Stimulated activated CD4-positive, alpha-beta T cell treated with anti-CD3 and anti-CD28 coated beads, TNF-alpha, amount 100 ng/mL, for 24 hours (primary cell): ENCODE measurements at places on chromosomes 1 and 21.

GRCh38 chr1:100354971-100355394 is 2.7 kb downstream of the CDC14A start:
- no peak for DNase-seq

GRCh38 chr1:40218333-40218732 is 29.4 kb upstream of the TMCO2 start:
- no peak for DNase-seq

DNA sequence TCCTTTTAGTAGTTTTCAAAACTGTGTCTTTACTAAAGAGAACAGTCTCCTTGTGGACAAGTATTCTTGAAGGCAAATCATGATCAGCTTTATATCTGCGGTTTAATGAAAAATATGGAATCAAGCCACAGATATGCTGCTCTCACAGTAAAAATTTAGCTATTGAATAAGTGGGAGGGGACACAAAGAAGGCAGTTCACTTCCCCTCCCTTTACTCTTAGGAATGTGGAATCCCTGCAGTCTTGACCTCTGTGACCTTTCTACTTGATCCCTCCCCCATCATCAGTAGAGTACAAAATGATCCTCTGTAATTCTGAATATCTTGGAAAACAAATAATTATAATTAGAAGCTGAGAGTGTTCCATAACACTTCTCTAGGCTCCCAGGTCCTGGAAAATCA is 136.7 kb upstream of the HOOK1 start:
- no peak for DNase-seq

GRCh38 chr1:158942490-158942889 is 11.1 kb downstream of the PYHIN1 start:
- no peak for DNase-seq

GRCh38 chr1:58611861-58612385 is 34.9 kb upstream of the TACSTD2 start:
- no peak for DNase-seq

DNA sequence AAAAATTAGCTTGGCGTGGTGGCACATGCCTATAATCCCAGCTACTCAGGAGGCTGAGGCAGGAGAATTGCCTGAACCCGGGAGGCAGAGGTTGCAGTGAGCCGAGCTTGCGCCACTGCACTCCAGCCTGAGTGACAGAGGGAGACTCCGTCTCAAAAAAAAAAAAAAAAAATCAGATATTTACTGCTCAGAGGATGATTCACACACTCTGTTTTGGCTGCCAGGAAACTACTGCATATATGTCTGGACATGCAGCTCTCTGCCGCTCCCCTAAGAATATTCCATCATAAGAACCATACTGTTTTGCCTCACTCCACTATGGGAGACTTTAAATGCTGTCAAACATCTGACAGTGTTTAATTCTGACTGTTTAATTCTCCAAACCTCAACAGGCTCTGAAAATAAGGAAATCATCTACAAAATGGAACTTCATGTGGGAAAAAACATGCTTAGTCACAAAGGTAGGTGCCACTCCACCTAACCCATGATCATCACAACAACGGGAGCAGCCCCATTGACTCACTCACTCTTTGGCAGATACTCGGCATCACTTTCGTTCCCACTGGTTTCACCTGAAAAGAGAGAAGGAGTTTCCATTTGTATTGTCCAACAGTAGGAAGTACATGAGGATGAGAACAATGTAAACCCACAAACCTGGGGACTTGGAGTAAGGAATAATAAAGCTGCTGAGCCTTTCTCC is 29.3 kb upstream of the BCAS2 start:
- DNase-seq: no peak

DNA sequence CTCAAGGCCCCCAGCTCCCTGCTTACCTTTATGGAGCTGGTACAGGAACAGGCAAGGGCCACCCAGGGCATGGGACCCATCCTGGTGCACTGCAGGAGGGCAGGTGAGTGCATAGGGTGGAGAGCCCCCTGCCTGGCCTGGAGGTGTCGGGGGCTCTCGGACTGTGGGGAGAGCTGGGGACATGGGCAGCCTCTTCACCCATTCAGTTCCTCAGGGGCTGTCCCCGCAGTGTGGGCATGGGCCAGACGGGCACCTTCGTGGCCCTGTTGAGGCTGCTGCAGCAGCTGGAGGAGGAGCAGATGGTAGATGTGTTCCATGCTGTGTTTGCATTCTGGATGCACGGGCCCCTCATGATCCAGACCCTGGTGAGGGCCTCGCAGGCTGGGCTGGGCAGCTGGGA is 7.3 kb upstream of the LGR6 start:
- no peak for DNase-seq

GRCh38 chr1:78894811-78895210 is 111.7 kb downstream of the ADGRL4 start:
- DNase-seq: no peak

DNA sequence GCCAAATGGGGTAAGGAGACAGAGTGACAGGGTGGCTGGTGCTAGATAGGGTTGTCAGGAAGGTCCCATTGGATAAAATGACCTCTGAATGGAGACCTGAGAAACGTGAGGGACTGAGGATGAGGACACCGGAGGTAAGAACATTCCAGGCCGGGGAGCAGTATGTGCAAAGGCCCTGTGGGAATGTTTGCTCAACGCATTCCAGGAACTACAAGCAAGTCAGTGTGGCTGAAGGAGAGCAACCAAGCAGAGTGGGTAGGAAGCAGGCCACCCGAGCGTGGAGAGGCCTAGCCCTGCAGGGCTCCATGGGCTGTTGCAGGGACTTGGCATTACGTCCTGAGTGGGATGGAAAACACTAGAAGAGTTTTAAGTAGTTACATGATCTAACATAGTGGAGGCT is 185.6 kb downstream of the ZBTB18 start:
- no peak for DNase-seq

DNA sequence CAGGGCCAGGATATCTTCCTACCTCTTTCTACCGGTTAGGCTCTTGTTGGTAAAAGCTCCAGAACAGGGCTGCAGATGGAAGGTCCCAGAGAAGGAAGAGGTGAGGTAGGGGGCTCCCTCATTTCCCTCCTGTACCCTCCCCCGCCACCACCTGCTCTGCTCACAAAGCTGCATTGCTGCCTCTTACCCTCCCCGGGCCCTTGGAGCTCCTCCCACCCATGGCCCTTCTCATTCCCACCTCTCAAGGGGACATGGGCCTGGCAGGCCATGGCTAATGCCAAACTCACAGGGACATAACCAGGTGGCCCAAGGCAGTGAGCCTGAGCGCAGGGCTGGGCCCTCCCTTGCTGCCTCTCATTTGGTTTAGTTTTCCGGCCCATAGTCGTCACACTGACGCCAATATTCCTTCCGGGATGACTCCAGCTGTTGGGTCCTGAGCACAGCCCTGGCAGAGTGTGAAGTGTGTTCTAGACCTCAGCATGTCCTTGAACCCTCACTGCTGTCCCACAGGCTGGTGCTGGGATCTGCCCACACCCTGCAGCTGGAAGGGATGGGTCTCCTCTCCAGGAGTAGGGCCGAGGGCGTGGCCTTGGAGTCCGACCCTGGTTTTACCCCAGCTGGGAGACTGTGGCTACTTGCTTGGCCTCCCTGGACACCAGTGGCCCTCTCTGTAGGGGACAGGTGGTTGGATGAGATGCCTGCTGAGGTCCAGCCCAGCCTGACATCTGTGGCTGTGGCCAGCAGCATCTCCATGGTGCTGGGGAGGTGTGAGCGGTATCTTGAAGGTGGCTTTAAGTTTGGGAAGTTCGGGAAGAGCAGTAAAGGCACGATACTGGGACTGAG is 104.6 kb downstream of the ARHGEF10L start:
- no peak for DNase-seq

GRCh38 chr1:19165501-19165900 is 44.6 kb downstream of the UBR4 start:
- DNase-seq: no peak

- DNase-seq: no peak
Measured at GRCh38 chr21:40118527-40118926, 251.3 kb downstream of the PCP4 start.

- DNase-seq: no peak
Measured at GRCh38 chr1:177959811-177960515, 9.9 kb downstream of the SEC16B start.

- DNase-seq: no peak
Measured at GRCh38 chr1:5875345-5875910, 116.8 kb downstream of the NPHP4 start.

- DNase-seq: no peak
Measured at GRCh38 chr21:46210378-46211136, 18.0 kb downstream of the LSS start.

- no peak for DNase-seq
Measured at GRCh38 chr1:85473390-85473789, 8.4 kb upstream of the DDAH1 start.

DNA sequence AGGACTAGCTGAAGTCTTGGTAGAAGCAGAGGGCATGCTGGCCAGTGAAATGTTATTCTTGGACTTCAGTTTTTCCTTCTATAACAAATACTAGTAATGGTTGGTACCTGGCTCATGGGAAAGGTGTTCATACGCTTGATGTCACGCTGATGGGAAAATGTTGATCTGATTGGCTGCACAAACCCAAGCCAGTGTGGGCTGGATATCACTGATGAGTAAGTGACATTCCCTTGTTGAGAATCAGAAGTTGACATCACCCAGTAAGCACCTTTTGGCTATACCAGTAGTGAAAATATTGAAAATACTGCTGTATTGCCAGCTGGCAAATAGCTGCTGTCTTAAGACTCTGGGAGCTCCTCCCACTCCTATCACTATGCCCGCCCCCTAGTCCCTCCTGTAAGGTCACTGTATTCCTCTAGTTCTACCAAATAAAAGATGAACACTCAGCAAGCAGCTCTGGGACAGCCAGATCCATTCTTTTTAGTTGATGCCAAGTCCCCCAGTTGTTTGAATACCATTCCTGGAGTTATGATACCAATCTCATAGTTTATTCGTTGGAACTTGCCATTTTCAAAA is 168.2 kb downstream of the GRIK1 start:
- no peak for DNase-seq

DNA sequence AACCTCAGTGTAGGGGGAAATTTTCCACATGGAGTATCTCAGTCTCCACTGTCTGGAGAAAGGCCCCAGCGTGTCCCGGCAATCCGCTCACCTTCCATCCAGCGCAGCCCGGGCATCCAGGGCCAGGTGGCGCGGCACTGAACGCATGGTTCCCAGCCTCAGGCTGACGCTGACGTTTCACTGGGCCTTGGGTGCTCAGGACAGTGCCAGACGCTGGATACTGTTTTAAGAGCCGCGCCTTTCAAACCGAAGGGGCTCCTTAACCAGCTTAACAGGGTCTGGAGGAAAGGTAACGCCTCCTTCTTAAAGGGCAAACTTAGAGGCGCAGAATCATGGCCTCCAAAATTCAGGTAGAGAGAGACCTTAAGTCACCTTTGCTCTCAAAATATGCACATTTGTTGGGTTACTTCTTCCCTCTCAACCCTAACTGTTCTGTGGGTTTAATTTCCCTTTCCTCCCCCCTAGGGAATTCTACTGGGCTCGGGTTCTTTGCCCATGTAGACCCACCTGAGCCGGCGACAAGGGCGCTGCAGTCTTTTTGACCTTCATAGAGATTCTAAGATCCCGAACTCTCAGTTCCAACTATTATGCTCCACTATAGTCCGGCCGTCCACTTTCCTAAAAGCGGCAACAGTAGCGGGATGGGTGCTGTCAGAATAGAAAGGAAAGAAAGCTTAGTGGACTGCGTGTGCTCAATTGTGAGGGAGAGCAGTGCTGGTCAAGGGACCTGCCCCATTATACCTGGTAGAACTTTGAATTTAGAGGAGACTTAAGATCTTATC is 3.5 kb upstream of the LHX9 start:
- DNase-seq: no peak

DNA sequence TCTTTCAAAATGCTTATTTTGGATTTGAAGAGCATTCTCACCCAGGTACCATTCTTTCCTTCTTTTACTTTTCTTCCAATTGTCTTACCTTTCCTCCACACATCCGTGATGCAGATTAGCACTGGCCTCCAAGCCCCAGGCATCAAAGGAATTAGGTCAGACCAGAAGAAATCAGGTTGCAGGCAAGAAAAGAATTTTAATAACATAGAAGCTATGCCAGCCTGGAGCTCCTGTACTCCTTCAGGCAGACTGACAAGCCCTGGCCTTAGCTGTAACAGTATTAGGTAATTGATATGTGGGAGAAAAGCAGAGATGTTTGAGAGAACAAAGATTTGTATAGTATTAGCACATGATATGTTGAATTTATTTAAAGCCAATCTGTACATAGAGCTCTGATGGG is 390.4 kb upstream of the ADGRL2 start:
- DNase-seq: no peak

DNA sequence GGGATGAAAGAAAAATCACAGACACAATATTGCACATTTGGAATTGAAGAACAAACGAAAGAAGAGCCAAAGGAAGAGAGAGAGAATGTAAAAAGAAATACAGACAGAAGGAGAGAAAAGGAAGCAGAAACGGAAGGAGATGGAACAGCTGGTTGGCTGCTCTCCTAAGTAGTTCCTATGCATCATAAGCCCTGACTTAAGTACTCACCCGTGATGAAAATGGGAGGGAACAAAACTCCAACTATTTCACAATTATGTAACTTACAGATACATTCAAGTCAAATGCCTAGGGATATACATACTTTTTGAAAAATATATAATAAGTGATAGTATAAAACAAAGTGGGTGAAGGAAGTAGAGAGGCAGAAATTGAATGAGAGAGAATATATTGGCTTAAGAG is 88.5 kb downstream of the TTLL7 start:
- no peak for DNase-seq

GRCh38 chr1:54724771-54725170 is 9.1 kb downstream of the TTC4 start:
- no peak for DNase-seq

DNA sequence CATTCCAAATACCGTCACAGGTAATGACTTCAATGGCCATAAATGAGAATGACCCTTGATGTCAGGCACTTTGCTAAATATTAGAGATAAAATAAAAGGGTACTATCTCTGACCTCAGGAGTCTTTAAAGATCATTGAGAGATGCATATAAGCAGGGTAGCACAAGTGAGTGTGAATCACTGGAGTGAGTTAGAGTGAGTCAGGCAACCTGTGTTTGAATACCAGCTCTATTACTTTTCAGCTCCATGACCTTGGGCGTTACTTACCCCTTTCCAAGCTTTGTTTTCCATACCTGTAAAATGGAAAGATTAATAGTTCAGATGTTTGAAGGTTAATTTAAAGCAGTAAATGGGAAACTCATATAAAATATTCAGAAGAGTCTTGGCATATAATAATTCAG is 1058.0 kb upstream of the ADGRL4 start:
- DNase-seq: no peak

GRCh38 chr1:246951413-246951812 is 19.7 kb upstream of the AHCTF1 start:
- DNase-seq: no peak

- no peak for DNase-seq
Measured at GRCh38 chr1:43449708-43450069, 4.0 kb downstream of the HYI start.

DNA sequence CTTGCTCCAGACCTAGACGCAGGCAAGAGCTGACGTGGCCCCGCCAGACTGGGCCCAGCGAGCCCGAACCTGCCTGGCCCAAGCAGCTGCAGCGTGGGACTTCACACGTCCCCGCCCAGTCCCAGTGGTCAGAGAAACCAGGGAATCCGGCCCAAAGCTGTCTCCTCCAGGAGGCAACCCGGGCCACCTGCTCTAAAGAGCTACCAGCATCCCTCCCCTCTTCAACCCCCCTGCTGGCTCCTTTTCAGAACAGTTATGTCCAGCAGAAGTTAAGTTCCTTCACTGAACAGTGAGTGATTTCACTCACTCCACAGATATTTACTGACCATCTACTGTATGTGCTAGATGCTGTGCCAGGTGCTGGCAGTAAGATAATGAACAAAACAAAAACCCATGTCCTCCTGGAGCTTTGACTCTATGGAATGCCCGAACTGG is 2.1 kb upstream of the EFNA1 start:
- DNase-seq: no peak
